Activated CD4-positive, CD25-positive, alpha-beta regulatory T cell treated with anti-CD3 and anti-CD28 coated beads, Interleukin-2, amount 50 U/mL, for 24 hours (primary cell): ENCODE measurements at places on chromosomes 16 and 17.

GRCh38 chr16:50558913-50559312 lies 10.7 kb downstream of the NKD1 start:
- no peak for ATAC-seq

DNA sequence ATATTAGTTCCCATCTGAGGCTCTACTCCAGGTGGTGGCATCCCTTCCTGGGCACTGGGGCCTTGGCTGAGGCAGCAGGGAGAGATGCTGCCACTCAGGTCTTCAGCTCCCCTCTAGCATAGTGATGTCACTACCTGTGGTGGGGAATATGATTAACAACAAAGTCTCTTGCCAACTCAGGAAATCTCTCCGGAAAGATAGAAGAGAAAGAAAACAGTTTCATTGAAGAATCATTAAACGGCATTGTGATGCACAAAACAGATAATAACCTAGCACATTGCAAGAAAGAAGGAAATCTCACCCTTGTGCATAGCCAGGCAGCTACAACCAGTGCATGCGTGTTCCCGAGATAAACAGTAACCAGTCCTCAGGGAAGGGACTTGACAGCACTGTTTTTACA lies 12.2 kb upstream of the ZNF267 start:
- ATAC-seq: peak; percentile 57

- ATAC-seq: no peak
Measured at GRCh38 chr16:30858829-30859423, 35.0 kb downstream of the BCL7C start.

DNA sequence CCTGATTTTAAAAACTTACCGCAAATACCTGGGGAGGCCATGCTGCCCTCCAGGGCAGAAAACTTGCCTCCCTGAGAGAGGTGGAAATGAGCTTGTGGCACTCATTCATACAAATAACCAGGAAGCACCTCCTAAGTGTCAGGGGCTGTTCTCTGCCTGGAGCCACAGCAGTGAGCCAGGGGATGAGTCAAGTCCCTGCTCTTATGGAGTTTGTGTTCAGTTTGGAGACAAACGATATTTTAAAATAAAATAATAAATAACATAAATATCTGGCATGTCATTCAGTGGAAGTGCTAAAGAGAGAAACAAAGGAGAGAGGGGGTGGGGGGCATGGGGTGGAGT lies 313.8 kb downstream of the C16orf95 start:
- no peak for ATAC-seq

- ATAC-seq: no peak
Measured at GRCh38 chr16:6725634-6726331, 606.9 kb upstream of the RBFOX1 start.

DNA sequence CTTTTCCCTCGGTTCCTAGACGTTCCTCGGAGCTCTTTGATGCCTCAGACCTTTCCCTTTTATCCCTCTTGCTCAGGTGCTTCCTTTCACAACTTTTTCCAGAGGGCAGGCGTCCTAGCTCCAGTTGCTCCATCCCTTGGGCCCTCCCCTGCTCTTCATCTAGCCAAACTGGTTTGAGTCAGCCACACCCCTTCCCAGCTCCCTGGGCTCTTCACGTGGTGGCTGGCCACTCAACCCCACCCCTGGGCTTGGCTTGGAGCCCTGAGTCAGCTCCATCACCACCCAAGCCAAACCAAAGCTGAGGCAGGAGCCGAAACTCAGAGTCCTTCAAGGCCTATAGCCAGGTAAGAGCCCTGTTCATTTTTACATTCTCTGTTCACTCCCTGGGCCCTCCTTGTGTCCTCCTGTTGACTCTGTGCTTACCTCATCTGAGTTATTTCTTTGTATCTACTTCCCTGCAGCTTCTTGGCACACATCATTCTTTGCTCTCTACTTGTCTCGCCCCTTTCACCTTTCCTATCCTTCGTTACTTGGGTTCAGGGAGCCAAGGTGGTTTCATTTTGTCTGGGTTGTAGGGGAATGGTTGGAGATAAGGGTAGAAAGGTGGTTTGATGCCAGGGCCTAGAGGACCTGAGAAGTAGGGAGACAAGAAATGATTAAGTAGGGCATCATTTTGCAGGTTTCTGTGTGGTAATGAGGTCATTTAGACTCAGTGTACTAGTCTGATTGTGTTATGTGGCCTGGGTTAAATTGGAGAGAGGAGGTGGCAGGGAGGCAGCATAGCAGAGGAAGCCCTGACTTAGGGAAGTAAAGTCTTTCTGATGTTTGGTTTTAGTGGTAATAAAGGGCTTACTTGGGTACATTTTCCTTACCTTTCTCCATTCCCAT lies 7.6 kb upstream of the PHKG2 start:
- peak; percentile 61 for ATAC-seq

- ATAC-seq: no peak
Measured at GRCh38 chr16:11913425-11914079, 2.2 kb downstream of the GSPT1 start.

DNA sequence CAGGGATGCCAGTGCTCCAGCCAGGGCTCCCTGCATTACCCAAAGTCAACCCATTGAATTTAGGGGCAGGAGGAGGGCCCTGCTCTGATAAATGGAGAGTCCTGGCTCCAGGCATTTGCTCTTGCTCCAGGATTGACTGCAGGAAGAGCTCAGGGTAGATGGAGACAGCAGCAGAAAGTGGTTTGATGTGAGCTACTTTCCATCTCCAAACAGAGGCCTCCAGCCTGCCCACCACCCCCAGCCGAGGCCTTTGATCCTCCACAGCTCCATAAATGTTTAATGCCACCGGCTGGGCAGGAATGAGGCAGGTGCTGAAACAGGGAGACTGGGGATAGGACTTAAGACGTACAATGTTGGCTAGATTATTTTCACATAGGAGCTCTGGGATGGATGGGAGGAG lies 4.3 kb upstream of the SEZ6 start:
- ATAC-seq: no peak

GRCh38 chr17:48722915-48723422 lies at the start of gene PRAC2:
Gene PRAC2, plus strand, starts transcription at chr17:48723185. Its CDS starts 1,226 bp downstream, at chr17:48724411.
- no peak for ATAC-seq
